ENCODE measurements at places on chromosomes 13 and 19.

- DNase-seq, result peak; percentile 95
Measured at GRCh38 chr13:113758651-113759524, at the start of gene TMEM255B. Gene TMEM255B, plus strand, starts transcription at chr13:113759226. Its CDS starts 44 bp downstream, at chr13:113759270.

- no peak for DNase-seq
Measured at GRCh38 chr19:1843646-1844394, 4.5 kb downstream of the REXO1 start.

GRCh38 chr19:17424743-17425365, 5.0 kb downstream of the MVB12A start:
- DNase-seq, result peak; percentile 86

DNA sequence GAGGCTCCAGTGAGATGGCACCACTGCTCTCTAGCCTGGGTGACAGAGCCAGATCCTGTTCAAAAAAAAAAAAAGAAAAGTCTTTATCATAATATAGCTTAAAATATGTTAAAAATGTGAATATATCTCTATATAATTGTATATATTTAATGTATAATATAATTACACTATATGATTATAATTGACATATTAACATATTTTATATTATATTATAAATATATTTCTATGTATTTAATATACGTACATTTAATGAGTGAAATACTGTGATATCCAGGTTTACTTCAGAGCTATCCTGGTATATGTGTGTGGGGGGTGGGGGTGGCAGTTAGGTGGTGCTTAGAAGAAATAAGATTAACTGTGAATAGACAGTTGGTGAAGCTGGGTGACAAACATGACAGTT, 35.6 kb upstream of the SPRY2 start:
- no peak for DNase-seq

GRCh38 chr19:41697198-41697855, 9.3 kb upstream of the CEACAM7 start:
- DNase-seq, result no peak

DNA sequence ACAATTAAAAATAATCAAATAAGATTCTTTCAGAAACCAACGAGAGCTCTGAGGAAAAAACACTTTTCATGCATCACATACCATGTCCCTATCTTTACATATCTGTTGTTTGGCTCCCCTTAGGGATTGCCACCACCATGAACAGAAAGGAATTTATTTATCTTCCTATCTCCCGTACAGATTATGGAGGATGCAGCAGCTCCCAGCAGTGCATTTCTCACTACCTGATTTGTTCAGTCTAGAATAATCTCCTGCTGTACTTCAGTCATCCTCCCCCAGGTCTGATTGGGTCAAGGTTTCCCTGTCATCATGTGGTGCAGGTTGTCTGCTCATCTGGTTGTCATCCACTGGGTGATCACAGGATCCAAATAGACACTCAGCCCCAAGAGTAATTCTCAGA, 451.3 kb downstream of the OXGR1 start:
- DNase-seq, result no peak

- DNase-seq, result no peak
Measured at GRCh38 chr13:84446972-84447639, 564.8 kb upstream of the SLITRK1 start.

DNA sequence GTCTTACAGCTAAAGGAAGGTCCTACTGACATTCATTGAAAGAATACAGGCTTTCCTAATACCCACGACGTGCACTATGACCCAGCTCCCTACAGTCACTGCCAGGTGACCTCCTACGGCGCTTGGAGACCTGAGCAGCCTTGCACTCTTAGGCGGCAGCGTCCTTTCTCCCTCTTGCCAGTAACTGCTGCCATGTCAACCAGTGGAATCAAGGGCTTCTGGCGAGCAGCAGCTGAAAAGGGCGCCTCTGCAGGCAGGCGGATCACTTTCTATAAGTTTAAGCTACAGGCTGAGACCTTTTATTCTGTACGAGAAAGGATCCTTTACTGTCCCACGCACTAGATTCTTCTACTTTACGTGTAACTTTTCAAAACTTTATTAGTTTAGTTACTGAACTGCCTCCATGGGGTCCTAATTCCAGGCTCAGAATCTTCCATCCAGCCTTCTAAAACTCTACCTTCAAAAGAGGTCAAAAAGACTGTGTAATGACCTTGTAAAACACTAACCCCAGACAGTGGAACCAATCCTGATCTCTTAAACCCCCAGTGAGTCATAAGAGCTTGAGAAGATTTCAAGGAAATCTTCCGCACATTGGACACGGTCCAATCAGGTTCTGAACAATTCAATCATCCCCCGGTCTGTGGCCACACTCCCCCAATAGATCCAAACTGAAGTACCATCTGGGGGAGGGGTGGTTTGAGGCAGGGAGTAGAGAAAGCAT, 1.9 kb downstream of the KCTD12 start:
- no peak for DNase-seq

- no peak for DNase-seq
Measured at GRCh38 chr19:10155839-10156238, 36.1 kb upstream of the EIF3G start.

GRCh38 chr19:34661357-34661756, 15.6 kb downstream of the SCGB2B2 start:
- no peak for DNase-seq

DNA sequence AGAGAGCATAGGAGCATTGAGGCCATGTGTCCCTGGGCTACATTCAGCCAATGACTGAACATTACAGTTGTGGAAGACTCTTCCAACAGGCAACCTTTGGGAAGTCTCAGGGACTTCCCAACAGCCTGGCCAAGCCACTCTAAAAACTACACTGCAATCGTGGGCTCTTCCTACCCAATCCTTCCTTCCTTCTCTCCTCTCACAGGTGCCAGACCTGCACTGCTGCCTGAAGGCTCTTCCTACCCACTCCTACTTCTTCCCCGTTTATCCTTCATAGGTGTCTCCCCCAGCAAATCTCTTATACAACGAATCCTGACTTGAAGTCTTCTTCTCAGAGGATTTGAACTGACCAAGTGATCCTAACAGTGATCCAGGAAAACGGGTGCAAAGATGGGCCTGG, 47.1 kb upstream of the MBNL2 start:
- no peak for DNase-seq

DNA sequence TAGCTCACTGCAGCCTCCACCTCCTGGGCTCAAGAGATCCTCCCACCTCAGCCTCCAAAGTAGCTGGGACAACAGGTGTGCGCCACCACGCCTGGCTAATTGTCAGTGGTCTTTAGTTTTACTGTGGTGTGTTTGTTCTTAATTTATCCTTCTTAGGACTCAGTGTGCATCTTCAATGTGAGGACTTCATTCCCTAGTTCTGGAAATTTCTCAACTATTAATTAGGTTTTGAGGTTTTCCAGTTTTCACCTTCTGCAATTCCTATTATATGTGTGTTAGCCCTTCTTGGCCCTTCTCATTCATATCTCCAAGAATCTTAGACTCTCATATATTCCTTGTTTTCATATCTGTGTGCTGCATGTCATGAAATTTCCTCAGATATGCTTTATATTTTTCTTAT, 32.2 kb upstream of the SLC7A10 start:
- DNase-seq, result no peak

- no peak for DNase-seq
Measured at GRCh38 chr19:18220632-18221275, 5.5 kb downstream of the PDE4C start.

DNA sequence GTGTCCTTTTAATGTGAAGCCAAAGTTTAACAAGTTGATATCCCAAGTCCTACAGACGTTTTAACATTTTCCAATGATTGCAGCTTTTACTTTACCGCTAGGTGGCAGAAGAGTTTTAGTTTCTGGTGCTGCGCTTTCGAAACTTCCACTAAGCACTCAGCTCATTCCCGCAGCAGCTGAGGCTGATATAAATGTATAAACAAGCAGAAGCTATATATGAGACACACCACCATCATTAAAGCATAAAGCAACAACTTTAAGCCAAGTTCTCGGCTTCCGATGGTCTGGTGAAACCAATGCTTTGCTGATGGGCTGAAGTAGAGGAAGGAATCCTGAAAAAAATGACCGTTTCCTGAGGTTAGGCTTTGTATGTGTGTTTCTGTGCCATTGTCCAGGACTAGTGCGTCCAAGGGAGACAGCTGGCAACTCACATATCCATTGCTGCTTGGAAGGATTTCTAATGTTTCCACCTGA, 753.9 kb downstream of the OLFM4 start:
- peak; percentile 24 for DNase-seq

DNA sequence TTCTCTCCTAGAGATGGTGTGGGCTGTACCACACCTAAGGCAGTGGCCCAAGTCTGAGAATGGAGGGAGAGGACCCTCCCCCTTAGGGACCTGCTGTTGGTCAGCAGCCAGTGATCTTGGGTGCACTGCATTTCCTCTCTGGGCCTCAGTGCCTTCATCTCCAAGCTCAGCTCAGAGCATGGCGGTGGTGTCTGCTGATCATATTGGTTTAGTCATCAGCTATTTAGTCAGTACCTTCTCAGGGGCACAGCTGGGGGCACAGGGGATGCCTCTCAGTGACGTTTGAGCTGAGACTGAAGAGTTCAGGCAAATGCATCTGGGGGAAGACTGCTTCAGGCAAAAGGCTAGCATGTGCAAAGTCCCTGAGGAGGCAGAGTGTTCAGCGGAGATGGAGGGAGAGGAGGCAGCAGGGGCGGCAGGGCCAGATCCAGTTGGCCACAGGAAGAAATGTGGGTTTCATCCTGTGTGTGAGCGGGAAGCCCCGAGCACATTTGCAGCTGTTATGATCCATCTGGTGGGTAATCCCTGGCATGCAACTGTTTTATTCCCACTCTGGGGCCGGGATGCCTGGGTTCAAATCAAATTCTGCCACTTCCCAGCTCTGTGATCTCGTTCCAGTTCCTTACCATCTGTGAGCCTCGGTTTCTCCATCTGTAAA, 15.7 kb upstream of the PGLS start:
- no peak for DNase-seq

DNA sequence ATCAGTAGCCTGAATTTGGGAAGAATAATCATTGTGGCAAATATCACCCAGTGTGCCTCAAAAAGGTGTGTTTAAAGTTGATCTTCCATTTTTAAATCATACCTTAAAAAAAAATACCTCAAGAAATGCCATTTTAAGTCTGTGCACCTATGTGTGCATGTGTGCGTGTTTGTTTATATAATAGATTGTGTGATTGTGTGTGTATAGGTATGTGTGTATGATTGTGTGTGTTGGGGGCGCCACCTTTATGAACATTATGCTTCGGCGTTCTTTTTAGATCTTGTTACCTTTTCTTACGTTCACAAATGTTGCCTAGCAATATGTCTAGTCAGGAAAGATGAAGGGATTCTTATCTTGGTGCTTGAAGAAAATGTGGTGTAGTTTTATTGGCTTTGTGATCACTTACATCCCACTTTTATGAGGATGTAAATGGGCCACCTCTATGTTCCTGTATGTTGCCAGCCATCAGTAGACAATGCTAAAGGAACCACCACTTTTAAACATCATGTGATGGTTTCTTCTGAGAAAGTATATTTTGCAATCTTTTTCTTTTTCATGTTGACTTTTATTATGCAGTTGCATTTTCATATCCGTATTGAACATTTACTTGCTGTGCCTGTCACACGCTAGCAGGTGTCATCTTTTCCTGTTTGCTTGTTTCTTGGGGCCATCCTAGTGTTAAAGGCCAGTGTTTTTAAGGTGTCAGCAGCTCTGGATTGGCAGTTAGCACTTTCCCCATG, 2.2 kb upstream of the IRS2 start:
- no peak for DNase-seq

GRCh38 chr13:46131705-46132104, 26.9 kb upstream of the CPB2 start:
- DNase-seq, result no peak

- no peak for DNase-seq
Measured at GRCh38 chr19:33505148-33505547, 16.4 kb downstream of the PEPD start.

GRCh38 chr19:33376941-33377557, 3.5 kb downstream of the CEBPG start:
- DNase-seq, result no peak

GRCh38 chr13:30654430-30654829, 36.7 kb downstream of the USPL1 start:
- DNase-seq, result no peak

GRCh38 chr13:26324294-26324693, 70.4 kb downstream of the CDK8 start:
- no peak for DNase-seq

DNA sequence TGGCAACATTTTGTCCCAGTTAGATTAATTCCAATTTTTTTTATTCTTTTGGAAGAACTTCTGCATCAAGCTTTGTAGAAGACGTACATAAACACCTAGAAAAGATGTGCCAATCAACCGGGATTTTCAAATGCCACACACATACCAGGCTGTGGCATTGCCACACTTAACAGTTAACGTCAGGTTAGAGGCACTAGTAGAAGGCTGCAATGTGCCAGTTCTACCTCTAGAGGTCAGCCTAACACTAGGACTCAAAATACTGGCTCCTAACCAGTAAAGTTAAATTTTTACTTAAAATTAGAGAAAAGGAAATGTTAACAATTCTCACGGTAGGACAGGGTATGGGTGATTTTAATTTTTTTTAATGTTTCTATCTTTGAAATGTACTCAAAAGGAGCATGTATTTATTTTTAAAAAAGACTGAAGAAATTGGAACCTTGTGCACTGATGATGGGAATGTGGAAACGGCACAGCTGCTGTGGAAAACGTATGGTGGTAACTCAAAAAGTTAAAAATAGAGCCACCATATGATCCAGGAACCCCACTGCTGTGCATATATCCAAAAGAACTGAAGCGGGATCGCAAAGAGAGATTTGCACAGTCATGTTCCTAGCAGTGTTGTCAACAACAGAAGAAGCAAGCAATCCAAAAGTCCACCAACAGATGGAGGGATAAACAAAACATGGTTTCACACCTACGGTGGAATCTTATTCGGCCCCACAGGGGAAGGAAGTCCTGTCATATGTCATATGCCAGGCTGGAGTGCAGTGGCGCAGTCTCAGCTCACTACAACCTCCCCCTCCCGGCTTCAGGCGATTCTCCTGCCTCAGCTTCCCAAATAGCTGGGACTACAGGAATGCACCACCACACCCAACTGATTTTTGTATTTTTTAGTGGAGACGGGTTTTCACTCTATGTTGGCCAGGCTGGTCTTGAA, 30.3 kb downstream of the CRYL1 start:
- peak; percentile 58 for DNase-seq

DNA sequence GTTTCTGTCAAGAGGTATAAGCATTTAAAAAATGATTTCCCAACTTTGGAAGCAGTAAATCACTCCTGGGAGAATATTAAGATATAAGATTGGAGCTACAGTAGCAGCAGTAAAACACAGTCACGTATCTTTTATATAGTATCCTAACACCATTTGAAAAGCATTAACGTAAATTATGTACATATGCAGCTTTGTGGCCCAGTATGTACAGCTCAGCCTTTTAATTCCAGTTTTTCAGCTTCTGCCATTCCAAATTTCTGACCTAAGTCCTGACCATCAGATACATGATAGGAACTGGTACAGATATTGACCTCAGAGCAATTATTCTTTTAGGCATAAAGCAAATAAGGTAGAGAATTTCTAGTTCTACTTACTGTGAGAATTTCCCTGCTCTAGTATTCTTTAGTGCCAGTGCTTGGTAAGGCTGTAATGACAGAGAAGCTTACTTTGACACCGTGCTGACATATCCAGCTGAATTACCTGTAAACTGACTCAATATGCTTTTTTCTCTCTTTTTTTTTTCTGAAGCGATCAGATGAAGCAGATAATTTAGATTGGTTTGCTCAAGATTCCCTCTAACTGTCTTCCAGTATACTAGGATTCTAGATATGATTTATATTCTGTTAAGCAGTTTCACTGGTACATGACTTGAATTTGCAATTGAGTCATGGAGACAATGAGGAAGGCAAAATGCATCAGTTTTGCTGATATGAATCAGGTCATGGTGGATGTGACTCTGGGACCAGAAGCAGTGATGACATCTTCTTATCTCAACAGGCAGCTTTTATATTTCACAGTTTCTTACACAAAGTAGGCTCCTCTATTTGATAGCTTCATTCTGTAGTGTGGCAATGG, 703.6 kb downstream of the SLITRK6 start:
- no peak for DNase-seq

GRCh38 chr13:40679480-40679985, 13.1 kb upstream of the FOXO1 start:
- DNase-seq, result no peak
